Cardiac muscle cell (in vitro differentiated cells and primary cell): ENCODE measurements at places on chromosomes 2 and 18.
A peak's percentile ranks its signal among the peaks of the same experiment; 100 is the strongest.

- no peak for DNase-seq
These were observed 18.9 kb downstream of the KRTCAP3 start for GRCh38 chr2:27461118-27461517.

DNA sequence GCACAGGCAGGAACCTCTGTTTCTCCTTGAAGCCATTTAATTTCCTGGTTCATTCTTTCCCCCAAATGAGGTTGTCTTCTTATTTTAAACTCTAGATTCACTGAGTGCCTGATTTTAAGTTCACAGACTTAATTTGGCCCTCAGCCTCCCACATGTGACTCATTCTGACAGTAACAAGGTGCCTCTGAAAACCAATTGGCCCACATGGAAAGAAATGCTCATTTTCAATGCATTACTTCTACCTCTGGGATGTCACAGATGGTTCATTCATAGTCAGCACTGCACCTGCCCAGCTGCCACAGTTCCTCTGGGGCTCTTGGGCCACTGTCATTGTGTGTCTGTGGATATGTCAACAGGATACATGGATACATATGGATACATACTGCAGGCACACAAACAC lies 140.4 kb upstream of the CAPN13 start:
- DNase-seq = no peak

- DNase-seq = peak; percentile 81
These were observed 70.1 kb downstream of the QPCT start for GRCh38 chr2:37414470-37414949.

DNA sequence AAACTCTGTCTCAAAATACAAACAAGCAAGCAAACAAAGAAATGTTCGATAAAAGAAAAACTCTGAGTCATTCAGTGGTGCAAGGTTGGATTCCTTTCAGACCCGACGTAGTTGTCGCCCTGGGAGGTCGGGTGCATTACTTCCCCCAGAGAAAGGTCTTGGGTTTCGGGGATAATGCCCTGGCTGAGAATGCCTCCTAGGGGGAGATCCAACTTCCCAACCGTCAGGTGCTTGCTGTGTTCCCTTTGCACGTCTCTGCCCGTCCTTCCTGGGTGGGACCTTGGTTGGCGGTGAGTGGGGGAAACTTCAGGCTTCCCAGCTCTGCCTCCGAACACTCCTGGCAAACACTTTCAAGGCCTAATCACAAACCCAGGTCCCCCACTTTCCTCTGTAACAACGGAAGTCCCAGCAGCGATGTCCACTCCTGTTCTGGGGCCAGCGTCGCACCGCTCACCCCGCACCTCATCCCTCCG lies 609 bp downstream of the TPGS2 start:
- peak; percentile 76 for DNase-seq

GRCh38 chr2:6963727-6964126 lies 46.5 kb downstream of the RNF144A start:
- no peak for DNase-seq
